ENCODE measurements at places on chromosomes 13 and 19. TPM values are rescaled to one million over a fixed set of nuclear protein-coding genes. Genes with fewer than 3 reads are reported as not detected.

The LGALS14 gene
- total RNA-seq: not detected

The SIGLEC12 gene
- total RNA-seq: not detected

The CBY2 gene
- total RNA-seq: not detected

- DNase-seq: peak; percentile 62
Measured at GRCh38 chr13:49610176-49610575, 18.1 kb upstream of the ARL11 start.

GRCh38 chr19:5147074-5147977 lies 178.4 kb downstream of the KDM4B start:
- no peak for DNase-seq

GRCh38 chr13:49711218-49711863 lies 20.1 kb upstream of the EBPL start:
- peak; percentile 17 for DNase-seq

GRCh38 chr19:19278315-19278714 lies 5.2 kb upstream of the TM6SF2 start:
- DNase-seq: no peak

The S1PR2 gene
- 3.5 TPM for total RNA-seq

- DNase-seq: peak; percentile 59
Measured at GRCh38 chr13:30339738-30340330, 32.5 kb upstream of the KATNAL1 start.

- no peak for DNase-seq
Measured at GRCh38 chr19:11234486-11235075, 4.8 kb upstream of the ANGPTL8 start.

GRCh38 chr19:51824281-51825005 lies 29.5 kb downstream of the FPR3 start:
- no peak for DNase-seq

GRCh38 chr19:58059003-58059670 lies at the start of gene ZNF135:
TSS of gene ZNF135 (plus strand) at chr19:58059282. CDS start at chr19:58060003, 721 bp downstream.
- DNase-seq: peak; percentile 36

DNA sequence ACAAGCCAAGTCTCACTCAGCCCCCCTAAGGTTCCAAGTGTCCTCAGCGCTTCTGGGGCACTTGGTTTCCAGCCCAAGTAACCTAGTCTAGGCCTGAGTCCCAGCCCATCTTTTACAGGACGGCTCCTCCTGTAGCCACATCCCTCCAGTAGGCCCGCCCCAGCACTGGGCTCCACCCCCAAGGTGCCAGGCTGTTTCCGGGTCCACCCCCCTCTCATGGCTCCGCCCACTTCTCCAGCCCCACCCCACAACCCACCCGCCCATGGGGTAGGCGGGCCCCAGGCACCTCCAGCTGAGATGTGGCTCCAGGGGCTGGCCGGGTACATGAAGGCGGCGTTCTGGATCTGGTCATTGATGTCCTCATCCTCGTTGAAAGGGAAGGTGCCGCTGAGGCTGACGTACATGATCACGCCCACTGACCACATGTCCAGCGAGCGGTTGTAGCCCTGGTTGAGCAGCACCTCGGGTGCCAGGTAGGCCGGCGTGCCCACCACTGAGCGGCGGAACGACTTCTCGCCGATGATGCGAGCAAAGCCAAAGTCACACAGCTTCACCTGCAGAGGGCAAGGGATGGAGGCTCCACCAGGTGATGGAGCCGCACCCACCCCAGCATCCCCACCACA lies 17.2 kb upstream of the DACT3 start:
- no peak for DNase-seq

GRCh38 chr13:41059456-41060081 lies 1.7 kb upstream of the WBP4 start:
- DNase-seq: no peak

The PPM1N gene
- 0.64 TPM for total RNA-seq

DNA sequence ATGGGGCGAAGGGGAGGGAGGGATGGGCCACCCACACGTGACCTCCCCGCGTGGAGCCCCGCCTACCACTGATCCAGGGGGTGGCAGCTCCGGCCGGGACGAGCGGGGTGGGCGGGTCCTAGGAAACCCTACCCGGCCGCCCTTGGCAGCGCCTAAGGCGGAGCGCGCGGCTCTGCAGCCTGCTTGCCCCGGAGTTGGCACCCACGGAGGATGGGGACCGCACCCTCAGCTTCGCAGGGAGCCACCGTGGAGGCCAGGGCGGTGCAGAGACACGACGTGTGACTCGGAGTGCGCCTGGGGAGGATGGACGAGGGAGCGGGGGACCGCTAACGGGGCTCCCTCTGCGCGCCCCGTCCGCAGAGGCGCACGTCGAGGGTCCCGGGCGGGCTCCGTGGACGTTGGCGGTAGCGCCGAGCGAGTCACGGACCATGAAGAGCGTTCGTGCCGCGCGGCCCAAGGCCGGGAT lies at the start of gene RGS9BP:
Gene RGS9BP (plus strand): TSS at position 129 of the 466 bp plus-strand sequence. CDS start 416 bp downstream, outside the sequence.
- DNase-seq: peak; percentile 68

DNA sequence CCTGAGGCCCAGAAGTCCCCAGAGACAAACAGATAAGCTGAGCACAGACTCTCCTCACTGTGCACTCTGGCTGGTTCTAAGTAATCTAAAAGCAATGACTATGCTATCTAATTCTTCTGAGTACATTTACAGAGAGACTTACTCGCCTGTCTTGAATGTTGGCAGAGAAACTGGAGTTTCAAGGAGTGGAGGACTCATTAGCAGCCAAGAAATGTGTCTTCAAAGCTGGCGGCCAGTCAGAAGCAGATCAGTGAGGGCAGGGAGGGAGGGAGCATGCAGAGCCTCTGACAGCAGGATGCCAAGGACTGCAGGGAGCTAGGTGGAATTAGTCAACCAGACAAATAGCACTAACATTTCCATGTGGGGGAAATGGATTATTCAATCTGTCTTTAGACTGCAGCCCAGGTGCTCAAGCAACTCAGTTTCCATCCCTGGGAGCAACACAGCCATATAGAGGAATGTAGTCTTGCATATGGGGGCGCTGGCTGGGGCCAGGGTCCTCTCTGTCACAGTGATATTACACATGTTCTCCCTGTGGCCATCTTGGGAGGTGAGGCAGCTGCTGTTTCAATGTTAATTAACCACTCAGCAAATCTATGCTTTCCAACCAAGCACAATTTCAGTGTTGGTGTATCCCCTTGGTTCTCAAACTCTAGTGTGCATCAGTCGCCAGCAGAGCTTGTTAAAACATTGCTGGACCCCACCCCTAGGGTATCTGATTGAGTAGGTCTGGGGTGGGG lies 97.9 kb downstream of the CCNA1 start:
- DNase-seq: no peak

DNA sequence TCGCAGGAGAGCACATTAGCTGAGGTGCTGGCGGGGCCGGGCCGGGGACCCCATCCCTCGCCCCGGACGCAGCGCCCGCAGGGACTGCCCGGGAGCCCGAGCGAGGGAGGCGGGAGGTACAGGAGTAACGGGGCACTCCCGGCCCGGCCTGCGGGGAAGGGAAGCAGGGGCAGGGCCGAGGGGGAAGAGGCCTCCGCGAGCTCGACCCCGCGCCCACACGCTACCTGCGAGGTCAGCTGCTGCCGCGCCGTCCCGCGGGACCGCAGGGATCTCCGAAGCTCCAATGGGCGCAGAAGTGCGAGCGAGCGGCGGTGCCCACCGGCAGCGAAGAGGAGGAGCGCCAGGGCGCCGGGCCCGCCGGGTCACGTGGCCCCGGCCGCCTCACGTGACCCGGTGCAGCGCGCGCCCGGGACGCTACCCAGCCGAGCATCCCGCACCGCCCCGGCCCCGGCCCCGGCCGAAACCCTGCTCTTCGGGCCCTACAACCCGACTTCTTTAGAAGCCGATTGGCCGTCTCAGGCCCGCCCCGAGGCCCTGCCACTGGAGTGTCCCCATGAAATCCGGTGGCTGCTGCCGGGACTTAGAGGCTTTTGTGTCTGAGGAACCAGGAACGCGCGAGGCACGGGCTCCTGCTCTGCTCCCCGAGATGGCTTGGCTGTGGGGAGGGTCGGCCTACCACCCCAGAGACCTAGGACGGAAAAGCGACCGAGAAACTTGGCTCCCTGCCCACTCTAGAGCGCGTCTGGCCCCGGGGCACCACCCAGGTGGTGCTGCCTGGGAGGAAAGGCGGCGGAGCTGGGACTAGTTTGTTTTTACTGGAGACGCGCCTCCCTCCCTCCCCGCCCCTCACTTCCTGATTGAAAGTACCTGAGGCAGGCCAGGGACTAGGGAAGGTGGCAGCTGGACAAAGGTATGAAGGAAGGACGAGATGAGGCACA lies at the start of gene RCBTB1:
Gene RCBTB1 (minus strand): TSS at position 339 of the 938 bp plus-strand sequence. CDS start 18,279 bp downstream, outside the sequence.
- peak; percentile 75 for DNase-seq

The RAB11B gene
- 12.5 TPM for total RNA-seq

The LIM2 gene
- total RNA-seq: not detected

DNA sequence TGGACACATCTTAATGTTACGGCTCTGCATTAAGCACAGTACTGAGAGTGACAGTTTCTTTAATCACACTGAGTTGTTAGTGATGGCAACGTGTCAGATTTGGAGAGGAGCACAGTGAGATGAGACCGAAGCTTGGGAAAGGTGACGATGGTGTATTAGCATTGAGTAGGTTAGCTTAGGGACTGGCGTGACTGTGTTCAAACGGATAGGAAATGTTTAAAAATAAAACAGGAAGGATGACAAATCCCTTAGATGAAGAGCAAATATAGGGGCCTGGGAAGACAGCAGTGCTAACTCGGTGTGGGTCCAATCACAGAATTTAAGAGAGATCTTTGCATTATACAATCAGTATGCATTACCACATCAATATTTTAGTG lies 384.3 kb downstream of the HS6ST3 start:
- DNase-seq: no peak

DNA sequence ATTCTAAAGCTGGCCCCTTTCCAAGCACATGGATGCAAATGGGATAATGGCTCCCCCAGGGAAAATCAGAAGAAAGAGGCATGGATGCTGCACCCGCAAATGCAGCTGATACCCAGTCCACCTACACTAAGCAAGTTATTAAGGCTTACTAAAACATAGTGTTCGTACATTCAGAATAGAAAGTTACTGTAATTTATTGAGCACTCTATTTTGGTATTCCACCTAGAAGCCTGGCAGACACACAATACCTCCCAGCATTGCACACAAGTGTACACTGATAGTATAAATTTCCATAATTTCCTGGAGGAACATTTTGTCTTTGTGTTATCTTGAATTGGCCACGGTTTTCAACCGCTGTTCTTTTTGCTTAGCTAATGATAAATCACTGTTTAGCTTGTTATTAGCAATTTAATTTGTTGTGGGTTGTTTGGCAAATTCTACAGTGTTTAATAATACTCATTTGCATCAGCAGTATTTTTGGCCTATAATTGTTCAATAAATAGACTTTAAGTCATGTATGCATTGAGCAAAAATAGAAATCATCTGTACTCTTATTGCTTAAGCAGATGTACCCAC lies 94.5 kb upstream of the MRI1 start:
- no peak for DNase-seq

GRCh38 chr19:35936738-35937268 lies 629 bp downstream of the LRFN3 start:
- DNase-seq: no peak

GRCh38 chr19:5914946-5915781 lies 1.1 kb downstream of the CAPS start:
- no peak for DNase-seq

GRCh38 chr19:18300930-18301717 lies 19.7 kb upstream of the JUND start:
- peak; percentile 98 for DNase-seq

The TNNT1 gene
- total RNA-seq: 4,610 TPM

- no peak for DNase-seq
Measured at GRCh38 chr13:40996426-40997092, 22.6 kb downstream of the ELF1 start.

The DHX34 gene
- 14.4 TPM for total RNA-seq

The ATP8B3 gene
- 0.48 TPM for total RNA-seq
